CD4-positive, alpha-beta T cell treated with Interleukin-10 for 1 hour (primary cell): ENCODE measurements at places on chromosomes 12 and 14.

GRCh38 chr12:13362260-13362841 lies 165.8 kb downstream of the EMP1 start:
- peak; percentile 25 for DNase-seq

DNA sequence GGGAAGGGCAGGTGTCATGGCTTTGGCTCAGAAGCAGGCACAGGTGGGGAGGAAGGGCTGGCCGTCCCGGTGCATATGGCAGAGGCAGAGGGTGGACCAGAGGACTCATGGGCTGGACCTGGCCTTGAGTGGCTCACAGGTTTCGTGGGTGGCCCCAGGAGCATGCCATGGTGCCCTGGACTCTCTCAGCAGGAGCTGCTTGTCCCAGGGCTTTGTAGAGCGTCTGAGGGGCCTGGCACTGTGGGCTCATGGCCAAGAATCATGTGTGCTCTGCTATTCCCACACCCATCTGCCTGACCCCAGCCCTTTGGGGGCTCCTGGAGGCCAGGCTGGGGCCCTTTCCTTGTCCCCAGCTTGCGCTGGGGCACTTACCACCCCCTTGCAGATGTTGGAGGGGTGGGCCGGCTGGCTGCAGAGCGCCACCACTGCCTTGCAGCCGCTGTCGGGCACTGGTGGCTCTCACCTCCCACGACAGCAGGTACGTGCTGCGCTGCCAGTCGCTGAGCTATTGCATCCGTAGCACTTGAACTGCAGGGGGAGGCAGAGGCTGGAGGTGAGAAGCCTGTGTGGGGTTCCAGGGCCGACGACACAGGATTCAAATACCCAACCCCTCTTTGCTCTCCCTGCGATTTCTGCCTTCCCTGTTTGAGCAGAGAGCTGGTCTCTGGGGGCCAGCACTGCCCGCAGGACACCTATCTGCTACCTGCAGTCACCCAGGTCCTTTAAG lies 187.4 kb upstream of the PRMT8 start:
- no peak for DNase-seq

DNA sequence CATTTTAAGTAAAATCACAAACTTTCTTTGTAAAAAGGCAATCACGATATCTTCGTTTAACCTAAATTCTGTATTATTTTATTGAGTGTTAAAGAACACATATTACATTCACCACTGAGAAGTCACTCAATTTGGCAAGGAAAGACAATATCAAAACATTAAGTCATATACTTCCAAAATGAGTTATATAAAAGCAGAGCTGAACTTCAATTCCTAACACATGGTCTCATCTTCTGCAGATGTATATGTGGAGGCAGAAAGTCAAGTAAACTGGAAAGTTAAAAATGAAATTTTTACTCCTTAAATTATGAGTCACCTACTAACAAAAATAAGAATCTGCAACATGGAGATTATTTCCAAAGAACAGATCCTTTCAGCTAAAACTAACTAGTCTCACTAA lies 28.7 kb downstream of the BMAL2 start:
- DNase-seq: no peak

- DNase-seq: no peak
Measured at GRCh38 chr12:109618082-109618481, 44.5 kb downstream of the MVK start.

DNA sequence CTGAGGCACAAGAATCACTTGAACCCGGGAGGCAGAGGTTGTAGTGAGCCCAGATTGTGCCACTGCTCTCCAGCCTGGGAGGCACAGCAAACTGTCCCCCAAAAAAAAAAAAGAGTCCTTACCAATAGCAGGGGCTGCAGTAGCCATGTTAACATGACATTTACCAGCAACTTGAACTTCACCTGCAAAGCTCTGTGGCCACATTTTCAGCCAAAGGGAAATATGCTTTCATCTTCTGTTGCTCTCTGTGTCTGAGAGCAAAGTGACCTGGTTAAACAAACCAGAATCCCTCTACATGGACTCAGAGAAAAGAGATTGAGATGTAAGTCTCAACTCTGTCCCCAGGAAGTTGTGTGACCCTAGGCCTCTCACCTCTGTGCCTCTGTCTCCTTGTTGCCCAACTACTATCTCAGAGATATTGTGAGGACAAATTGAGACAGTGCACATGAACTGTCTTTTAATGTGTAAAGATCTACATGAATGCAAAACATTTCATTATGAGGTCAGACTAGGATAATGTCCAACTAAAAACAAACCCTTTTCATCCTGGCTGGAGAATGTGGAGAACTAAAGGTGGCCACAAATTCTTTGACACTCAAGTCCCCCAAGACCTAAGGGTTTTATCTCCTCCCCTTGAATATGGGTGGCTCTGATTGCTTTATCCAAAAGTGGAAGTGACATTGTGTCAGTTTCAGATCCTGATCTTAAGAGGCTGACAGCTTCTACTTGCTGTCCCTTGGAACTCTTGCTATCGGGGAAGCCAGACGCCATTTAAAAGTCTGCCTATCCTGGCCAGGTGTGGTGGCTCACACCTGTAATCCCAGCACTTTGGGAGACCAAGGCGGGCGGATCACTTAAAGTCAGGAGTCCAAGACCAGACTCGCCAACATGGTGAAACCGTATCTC lies 24.7 kb upstream of the P2RX4 start:
- no peak for DNase-seq

GRCh38 chr12:12440784-12441428 lies 84.0 kb downstream of the BORCS5 start:
- no peak for DNase-seq

DNA sequence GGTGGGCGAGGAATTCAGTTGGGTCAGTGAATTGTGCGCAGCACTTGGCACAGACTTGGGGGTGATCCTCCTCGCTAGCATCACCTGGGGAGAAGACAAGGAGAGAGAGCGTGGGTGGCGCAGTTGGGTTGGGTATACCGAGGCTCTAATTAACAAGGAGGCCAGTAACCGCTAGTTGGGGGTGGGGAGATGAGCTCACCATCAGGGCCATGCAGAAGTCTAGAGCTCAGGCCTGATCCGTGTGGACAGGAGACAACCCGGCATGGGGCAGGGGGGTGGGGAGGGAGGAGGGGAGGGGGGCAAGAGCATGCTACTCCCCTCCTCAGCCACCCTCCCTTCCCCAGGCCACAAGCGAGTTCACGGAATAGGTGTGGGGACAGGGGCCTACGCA lies 580 bp downstream of the SALL2 start:
- no peak for DNase-seq

- DNase-seq: no peak
Measured at GRCh38 chr14:102418169-102418852, 55.6 kb downstream of the TECPR2 start.

DNA sequence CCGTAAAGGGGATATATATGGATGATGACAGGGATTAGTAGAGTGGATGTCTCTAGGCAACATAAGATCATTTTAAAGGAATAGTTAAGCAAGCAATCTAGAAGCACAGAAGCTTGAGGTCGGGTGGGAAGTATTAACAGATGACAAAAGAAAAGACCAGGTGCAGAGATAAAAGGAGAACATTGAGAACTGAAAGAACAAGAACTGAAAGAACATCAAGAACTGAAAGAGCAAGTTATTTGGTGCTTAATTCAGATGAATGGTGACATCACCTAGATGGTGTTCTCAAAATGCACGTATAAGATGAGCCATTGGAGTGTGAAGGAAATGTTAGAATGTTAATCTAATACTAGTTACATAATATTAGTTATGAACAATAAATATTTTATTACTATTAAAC lies 224.0 kb upstream of the PDE3A start:
- no peak for DNase-seq

- no peak for DNase-seq
Measured at GRCh38 chr12:75553398-75553797, 42.0 kb upstream of the KRR1 start.

GRCh38 chr14:94356379-94357056 lies 31.9 kb downstream of the SERPINA1 start:
- no peak for DNase-seq

DNA sequence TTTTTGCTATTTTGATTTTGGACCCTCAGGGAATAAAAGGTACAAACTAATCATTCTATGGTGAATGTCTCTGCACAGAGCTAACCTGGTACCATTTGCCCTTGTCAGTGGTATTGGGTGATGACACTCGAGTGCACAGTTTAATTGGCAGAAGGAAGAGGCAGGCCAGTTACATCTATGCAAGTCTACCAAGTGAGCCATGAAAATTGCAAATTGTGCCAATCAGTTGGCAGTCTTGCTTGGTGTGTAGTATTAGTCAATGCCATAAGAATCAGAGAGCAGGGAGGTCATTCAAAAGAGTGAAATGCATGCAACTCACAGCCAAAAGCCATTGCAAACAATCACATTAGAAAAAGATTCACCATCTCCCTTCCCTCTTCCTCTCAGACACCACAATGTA lies 479.6 kb downstream of the ADAMTS20 start:
- no peak for DNase-seq

GRCh38 chr12:130860311-130860710 lies 11.6 kb upstream of the RAN start:
- DNase-seq: no peak

GRCh38 chr12:121626087-121626852 lies at the start of gene ORAI1:
TSS of gene ORAI1 (plus strand) at chr12:121626530.
- DNase-seq: peak; percentile 96

DNA sequence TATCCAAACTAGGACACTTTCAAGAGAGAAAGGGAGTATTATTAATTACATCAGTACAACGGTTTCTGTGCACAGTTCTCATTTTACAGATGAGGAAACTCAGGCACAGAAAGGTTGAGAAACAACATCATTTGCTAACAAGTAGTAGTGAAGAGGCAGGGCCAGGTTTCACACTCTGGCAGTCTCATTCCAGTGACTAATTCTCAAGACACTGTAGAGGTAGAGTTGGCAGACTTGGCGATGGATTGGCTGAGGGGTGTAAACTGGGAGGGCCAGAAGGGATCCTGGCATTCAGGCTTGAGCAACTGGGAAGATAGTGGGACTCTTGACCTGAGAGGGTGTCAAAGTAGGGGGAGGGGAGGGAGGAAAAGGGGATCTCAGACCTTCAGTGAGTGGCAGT lies 73.8 kb upstream of the BDKRB2 start:
- no peak for DNase-seq

DNA sequence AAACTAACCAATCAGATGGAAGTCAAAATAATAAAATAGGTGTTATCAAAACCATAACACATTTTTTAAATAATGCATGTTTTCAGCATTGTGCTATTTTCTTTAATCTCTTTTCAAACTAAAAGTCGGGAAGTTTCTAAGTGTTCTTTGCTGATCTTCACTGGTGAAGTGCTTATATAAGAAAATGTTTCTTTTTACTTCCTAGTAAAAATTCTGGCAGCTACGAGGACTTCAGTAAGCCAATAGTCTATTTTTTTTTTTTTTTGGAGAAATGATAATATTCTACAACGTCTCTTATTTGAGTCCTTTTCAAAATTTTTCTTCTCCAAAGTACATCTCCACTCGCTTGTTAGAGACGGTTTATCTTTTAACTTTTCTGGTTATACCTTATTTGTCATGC lies 448.0 kb downstream of the SLC6A15 start:
- no peak for DNase-seq

DNA sequence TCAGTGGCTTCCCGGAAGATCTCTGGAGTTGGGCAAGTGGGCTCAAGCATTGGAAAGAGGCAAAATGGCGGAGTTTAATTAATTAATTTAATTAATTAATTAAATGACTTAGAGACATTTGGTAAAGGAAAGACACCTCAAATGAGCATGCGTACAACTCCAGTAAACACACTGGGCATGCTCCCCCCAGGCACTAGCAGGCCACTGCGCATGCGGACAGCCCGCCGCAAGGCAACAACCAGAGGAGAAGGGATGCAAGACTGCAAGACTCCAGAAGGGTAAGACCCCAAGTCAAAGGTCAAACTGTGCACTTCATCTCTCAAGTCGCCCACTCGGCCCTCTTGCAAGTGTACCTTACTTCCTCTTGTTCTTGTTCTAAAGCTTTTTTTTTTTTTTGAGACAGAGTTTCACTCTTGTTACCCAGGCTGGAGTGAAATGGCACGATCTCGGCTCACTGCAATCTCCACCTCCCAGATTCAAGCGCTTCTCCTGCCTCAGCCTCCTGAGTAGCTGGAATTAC lies 57.8 kb upstream of the PSMC1 start:
- DNase-seq: no peak

GRCh38 chr12:66199831-66200509 lies 11.0 kb downstream of the IRAK3 start:
- no peak for DNase-seq

DNA sequence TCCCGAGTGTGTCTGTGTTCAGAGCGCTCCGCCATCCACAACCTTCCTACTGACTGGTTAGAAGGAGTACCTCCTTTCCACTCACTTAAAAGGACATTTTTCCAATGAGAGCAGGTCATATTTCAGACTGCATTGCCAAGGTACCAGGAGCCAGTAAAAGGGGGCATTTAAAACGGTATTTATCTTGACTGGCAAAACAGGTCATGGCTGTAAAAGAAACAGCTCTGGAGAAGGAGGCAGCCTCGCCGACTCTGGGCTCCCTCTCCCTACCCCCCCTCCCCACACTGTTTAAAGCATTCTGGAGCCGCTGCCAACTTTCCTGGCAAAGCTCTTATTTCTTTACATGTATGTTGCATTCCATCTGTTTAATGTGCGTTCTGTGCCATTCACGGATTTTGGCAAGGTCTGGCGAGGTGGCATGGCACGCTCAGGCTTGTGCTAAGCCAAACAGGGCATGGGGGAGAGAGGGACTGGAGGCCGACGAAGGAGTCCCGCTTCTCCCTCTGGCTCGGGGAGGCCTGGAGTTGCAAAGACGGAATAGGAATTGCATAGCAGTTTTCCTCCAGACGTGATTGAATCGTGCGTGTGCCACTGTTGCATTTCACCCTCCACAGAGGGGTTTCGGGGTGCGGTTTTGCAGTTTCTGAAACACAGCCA lies 41.2 kb upstream of the MED13L start:
- DNase-seq: no peak

DNA sequence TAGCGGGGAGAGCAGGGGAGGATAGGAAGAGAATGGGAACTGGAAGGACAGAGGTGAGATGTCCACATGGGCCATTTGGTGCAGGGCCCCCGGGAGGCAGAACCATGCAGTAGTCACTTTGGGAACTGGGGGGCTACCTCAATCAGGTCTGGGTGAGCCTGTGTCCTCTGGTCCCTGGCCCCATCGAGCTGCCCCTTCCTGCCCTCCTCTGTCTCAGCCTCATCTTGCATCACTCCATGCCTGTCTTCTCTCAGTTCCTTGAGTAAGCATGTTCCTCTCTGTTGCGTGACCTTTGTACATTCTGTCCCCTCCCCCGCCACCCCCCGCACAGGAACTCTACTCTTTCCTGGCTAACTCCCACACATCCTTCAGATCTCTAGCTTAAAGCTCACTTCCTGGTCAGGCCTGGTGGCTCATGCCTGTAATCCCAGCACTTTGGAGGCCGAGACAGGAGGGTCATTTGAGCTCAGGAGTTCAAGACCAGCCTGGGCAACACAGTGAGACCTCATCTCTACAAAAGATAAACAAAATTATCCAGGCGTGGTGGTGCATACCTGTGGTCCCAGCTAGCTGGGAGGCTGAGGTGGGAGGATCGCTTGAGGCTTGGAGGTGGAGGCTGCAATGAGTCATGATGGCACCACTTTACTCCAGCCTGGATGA lies 23.2 kb downstream of the FOS start:
- no peak for DNase-seq
